Stimulated activated CD8-positive, alpha-beta memory T cell treated with anti-CD3 and anti-CD28 coated beads, Interleukin-4, amount 100 ng/mL, for 1 hour (primary cell): ENCODE measurements at places on chromosomes 1 and 21.

DNA sequence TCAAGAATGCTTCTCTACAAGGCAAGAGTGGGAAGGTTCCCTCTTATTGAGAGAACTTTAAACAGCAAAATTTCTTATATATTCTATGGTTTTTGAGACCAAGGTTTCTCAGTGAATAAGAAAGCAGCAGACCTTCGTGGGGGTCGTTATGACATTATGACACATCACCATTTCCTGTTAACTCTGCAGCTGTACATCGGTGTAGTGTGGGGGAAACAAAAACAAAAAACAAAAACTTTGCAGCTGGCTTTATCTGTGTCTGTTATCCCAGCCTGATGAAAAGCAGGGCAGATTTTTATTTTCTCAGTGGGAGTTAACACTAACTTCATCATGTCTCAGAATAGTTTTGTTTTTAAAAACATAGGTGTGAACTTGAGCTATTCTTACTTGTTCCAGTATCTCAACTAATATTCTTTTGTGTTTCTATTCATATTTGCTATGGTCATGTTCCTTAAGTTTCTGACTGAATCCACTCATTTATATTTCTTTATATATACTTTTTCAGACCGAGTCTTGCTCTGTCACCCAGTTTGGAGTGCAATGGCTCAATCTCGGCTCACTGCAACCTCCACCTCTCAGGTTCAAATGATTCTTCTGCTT, 2.1 kb downstream of the SDE2 start:
- DNase-seq = no peak

DNA sequence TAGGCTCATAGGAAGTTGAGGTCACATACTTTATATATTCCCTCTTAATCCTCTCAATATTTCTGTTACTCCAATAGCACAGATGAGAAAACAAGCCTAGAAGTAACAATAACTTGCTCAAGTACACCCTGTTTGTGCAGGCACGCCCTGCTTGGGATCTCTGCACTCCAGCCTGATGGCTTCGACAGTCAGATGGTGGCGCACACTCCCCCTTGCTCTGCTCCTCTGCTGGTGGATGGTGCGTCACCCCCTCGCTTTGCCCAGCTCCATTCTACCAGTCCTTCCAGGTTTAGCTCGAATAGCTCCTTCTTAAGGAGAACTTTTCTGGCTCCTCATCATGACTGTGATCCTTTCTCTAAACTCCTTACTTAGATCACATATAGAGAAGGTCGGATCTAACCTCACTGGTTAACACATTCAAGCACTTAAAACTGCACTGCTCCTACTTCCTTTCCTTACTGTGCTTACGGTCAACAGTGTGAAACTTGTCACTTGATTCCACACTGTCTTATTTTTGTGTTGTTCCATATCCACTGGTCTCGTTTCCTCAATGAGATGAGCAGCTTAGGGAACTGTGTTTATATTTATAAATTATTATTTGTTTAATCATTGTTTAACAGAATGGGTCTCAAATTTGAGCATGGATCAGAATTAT, 3.0 kb downstream of the TSPAN2 start:
- DNase-seq = no peak

DNA sequence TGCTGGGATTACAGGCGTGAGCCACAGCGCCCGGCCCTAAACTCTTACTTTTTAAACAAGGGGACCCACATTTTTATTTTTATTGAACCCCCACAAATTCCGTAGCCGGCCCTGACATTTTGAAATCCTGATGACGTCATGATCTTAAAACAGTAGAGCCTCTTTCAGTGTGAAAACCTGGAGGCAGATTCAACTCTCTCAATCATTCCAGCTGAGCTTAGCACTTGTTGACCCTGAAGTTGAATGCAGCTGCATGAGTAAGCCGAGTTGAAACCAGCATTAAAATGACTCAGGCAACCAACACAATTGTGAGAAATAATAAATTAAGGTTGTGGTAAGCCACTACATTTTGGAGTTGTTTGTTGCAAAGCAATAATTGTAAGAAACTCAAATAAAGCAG, 93.9 kb upstream of the ADGRL4 start:
- no peak for DNase-seq

- no peak for DNase-seq
These were observed 361.5 kb upstream of the ZP4 start for GRCh38 chr1:238252033-238252802.

- DNase-seq = no peak
These were observed 33.7 kb downstream of the PRDM15 start for GRCh38 chr21:41845310-41846032.

DNA sequence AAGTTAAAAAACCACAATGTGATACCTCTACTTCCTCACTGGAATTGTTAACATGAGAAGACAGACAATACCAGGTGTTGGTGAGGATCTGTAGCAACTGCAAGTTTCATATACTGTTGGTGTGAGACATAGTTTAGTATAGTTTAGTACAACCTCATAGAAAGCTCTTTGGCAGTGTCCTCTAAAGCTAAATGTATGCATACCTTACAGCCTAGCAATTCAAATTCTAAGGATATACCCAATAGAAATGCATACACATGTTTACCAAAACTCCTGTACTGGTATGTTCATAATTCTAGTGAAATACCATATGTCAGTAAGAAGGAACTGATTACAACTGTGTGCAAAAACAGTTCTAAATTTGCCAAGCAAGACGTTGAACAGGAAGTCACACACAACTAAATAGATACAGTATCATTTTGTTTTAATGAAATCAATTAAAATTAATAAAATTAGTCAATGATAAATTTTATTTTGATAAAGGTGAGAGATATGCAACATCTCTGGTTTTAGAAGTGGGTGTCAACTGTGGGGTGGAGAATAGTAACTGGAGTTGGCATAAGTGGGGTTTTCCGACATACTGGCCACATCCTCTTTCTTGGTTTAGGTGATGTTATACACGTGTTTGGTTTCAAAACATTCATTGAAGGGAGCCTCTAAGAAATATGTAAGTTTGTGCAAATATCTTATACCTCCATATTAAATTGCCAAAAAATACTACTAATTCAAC, 450.7 kb downstream of the PTPRC start:
- DNase-seq = peak; percentile 5

DNA sequence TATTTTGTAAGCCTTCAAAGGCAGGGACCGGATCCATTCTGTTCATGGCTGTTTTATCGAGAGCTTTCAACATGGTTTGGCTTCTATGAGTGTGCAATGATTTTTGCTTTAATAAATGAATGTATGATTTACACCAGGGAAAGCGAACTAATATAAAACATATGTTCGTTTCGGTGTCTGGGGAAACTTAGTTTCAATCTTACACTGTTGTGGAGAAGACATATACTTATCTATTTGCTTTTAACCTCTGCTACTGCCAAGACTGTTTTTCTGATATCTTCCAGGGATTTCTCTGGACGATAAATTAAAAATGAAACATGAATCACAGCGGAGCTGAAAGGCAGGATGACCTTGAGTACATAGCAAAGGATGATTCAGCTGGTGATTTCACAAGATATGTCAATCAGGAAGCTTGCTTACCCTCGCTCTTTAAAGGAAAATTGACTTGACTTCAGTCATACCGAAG, 14.7 kb upstream of the CYYR1 start:
- DNase-seq = no peak
